ENCODE measurements at places on chromosomes 5 and 9.
A peak's percentile ranks its signal among the peaks of the same experiment; 100 is the strongest.

GRCh38 chr5:171420431-171421241 lies 1.2 kb downstream of the FGF18 start:
- DNase-seq = peak; percentile 63

DNA sequence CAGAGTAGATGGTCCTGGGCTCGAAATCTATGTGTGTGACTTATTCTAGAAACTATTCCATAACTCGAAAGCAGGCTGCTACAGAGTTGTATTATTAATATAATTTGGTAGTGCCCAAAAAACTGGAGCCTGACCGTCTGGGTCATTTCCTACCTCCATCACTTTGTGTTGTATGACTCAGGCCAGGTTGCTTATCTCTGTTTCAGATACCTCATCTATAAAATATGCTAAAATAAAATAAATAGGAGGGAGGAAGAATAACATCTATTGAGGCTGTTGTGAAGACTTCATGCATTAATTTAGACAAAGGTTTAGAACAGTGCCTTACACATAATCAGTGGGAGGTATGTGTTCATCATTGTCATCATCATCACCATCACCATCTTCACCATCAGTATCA lies 57.7 kb downstream of the PDE4D start:
- DNase-seq = no peak

DNA sequence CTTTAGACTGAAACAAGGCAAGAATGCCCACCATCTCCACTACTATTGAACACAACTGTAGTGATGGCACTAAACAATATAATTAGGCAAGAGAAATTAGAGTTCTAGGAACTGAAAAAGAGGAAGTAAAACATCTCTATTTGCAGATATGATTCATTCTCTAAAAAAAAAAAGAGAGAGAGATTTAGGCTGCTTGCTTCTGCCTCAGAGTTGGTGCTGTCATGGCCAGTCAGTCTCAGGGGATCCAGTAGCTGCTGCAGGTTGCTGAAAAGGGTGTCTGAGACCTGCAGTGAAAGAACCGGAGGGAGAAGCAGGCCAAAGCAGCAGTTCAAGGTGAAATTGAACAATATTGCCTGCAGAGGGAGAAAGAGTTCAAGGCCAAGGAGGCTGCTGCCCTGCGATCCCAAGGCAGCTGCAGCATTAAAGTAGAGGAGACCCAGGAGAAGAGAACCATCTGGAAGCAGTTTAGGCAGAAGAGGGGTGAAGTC lies 72.5 kb downstream of the AP3B1 start:
- no peak for DNase-seq

DNA sequence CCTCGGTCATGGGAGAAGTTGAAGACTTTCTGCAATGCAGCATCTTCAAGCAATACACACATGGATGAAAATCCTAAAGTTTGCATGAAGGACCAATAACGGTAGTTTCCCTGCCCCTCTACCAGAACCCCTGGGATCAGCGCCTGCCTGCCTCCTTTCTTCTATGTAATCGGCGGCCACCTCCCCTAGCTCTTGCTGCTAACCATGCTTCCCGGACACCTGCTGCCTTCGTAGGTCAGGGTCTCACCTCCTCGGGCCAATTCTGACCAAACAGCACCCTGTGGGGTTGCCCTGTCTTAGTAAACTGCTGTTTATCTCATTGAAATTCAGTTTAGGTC lies 388 bp upstream of the MED10 start:
- peak; percentile 66 for DNase-seq

DNA sequence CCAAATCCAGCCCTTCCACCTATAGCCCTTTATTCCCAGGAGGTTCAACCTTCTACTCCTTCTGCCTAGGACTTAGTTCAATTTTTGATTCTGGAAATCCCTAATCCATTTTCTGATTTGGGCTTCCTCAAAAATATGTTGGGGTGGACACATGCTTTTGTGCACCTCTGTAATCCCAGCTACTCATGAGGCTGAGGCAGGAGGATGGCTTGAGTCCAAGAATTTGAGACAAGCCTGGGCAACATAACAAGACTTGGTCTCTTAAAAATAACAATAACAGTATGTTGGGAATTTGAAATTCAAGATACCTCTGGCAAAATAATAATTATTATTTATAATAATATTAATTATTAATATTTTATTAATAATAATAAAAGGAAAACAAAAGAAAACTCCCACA lies 188.7 kb upstream of the TLE4 start:
- DNase-seq = no peak

DNA sequence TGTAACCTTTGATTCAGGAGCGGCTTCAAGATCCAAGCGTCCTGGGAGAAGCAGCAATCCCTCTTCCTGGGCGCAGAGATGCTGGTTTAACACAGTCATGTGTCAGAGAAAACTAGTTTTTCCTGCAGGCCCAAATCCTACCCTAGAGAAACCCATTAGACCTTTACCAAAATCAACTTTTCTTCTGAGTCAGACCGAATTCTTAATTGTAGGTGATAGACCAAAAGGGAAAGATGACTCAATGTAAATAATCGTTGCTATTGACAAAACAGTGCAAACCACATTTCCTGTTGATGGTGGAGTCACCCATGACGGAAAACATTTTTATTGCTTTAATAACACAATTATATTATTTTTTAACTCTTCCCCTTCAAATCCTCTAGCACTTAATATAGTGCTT lies 40.1 kb downstream of the SLC1A1 start:
- DNase-seq = no peak

GRCh38 chr9:104769655-104770054 lies 5.7 kb downstream of the NIPSNAP3B start:
- DNase-seq = no peak
